ENCODE measurements at places on chromosomes 16 and 17.

DNA sequence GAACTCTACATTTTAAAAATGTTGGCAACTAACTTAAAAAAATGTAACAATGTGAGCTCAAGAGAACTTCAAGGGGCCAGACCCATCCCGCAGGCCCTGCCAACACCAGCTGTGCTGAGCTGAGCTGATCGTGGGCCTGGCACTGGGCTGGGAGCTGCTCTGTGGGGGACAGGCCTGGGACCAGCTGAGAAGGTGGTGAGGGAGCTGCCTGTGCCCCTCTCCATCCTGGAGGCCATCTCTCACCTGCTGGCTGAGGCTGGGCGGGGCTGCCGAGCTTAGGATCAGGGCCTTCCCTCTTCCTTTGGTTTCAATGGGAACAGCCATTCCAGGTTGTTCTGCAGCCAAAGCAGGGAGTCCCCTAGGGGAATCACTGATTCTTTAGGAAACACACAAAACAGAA is 58.2 kb downstream of the IL21R start:
- no peak for DNase-seq

- DNase-seq = no peak
Observed at GRCh38 chr16:14464796-14465195, 165.3 kb downstream of the PARN start.

GRCh38 chr16:1949507-1949906 is 5.0 kb downstream of the RPL3L start:
- no peak for DNase-seq

- DNase-seq = no peak
Observed at GRCh38 chr17:1933875-1934715, 91.0 kb downstream of the RTN4RL1 start.

GRCh38 chr17:31442276-31442675 is 50.8 kb downstream of the RAB11FIP4 start:
- DNase-seq = no peak

GRCh38 chr17:1190751-1191331 is 11.1 kb upstream of the ABR start:
- DNase-seq = no peak

- no peak for DNase-seq
Observed at GRCh38 chr17:48031966-48032365, 5.6 kb downstream of the COPZ2 start.

DNA sequence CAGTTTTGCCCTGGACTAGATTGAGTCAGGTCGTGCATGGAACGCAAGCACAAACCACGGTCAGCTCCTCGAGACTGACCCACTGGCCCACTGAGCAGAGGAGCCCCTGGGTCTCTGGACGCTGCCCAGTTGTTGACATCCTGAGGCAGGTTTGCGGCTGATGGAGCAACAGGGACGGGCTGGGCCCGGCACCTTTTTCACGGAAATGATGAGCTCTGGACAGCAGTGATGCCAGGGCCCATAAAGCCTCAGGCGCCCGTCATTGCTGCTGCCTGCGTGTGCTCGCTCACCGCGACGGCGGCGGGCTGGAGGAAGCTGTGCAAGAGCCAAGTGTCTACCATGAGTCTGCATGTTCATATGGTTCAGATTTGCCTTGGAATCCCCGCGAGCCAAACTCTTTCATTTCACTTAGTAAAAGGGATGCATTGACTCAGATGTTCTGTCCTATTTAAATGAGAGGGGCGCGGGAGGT is 30.8 kb upstream of the CRISPLD2 start:
- no peak for DNase-seq

DNA sequence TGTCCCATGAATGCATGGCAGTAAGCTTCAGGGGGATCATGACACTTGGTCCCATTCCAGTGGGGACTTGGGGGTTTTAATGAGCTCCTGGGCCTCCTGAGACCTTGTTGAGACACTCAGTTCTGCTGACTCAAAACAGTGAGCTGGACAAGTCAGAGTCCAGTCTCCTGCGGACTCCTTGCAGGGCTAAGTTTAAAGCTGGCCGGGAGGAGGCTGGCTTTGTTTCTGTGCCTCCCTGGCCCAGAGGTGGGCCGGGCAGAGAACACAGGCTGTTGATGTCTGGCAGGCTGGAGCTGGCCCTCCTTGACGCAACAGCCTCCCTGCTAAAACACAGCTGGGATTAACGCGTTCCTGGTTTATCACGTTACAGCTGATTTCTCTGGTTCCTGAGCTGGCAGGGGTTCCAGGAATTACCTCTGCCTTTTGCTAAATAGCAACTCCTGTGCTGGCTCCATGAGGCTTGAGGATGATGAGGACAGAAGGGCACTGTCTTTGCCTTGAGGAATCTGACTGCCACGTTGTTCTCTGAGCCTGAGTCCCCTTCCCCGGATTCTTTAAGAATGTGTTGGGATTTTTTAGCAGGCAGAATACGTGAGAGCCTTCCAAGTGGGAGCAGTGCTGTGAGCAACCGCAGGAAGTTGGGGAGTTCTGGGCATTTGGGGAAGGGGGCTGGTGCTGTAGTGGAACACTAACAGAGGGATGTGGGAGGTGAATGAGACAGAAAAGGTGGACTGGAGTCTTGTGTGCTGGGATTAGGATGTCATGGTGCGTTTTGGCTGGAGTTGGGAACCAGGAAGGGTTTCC is 2.0 kb downstream of the GPT2 start:
- DNase-seq = no peak

DNA sequence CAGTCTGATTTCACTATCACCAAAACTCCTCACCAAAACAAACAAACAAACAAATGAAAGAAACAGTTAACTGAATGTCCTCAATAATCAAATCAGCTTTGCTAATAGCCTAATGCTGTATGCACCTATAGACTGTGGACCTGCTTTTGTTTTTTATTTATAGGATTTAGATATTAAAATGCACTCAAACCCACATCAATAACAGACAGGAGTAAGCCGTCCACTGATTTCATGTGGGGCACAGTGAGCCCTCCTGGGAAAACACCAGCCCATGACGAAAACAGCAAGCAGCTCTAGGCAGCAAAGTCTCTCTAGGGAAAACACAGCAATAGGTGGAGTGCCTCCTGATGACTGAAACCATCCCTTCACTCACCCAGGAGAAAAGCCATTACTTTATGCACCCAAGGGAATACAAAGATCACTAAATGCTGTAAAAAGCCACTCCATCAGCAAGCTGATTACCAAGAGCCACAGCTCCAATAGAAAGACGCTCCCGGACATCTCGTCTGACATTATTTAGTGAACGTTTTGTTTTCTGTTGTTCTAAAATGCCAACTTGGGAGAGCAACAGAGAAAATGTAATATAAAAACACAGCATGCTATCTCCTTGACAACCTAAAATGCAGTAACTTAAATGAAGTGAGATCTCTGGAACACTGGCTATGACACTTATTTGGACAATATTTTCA is 47.8 kb downstream of the ANKFY1 start:
- DNase-seq = no peak

- peak; percentile 59 for DNase-seq
Observed at GRCh38 chr17:74972107-74972972, at the start of gene HID1. Gene HID1 (minus strand): TSS chr17:74972759. CDS start chr17:74972656, 103 bp downstream.

DNA sequence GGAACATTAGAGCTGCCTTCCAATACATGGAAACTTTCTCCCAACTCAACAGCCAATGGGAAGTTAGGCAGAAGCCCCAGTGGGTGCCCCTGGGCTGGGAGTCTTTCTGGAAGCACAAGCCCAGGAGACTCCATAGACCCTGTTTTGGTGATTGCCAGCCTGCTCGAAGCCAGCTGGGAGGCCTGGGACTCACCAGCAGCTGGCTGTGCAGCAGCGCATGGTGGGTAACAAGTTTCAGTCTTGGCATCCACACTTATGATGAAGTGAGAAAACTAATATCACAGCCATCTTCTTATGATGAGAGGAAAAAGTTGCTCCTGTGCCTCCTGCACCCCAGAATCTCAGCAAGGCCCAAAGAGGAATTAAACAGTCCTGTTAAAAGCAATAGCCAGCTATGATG is 522.5 kb upstream of the CDH5 start:
- no peak for DNase-seq

DNA sequence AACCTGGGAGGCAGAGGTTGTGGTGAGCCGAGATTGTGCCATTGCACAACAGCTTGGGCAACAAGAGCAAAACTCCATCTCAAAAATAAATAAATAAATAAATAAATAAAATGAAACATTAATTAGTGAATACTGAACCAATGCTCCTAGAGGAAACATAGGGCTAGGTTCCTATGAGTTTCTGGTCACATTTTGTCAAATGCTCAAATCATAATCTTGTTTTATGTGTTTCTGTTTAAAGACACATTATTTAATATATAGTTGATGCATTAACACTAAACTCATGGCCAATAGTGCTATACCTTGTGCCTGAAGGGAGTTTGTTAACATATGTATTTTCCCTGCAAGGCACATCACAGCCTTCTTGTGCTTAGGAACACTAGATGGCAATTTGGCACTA is 66.8 kb downstream of the HS3ST3A1 start:
- no peak for DNase-seq

- no peak for DNase-seq
Observed at GRCh38 chr16:14070555-14070876, 603 bp upstream of the MRTFB start.

DNA sequence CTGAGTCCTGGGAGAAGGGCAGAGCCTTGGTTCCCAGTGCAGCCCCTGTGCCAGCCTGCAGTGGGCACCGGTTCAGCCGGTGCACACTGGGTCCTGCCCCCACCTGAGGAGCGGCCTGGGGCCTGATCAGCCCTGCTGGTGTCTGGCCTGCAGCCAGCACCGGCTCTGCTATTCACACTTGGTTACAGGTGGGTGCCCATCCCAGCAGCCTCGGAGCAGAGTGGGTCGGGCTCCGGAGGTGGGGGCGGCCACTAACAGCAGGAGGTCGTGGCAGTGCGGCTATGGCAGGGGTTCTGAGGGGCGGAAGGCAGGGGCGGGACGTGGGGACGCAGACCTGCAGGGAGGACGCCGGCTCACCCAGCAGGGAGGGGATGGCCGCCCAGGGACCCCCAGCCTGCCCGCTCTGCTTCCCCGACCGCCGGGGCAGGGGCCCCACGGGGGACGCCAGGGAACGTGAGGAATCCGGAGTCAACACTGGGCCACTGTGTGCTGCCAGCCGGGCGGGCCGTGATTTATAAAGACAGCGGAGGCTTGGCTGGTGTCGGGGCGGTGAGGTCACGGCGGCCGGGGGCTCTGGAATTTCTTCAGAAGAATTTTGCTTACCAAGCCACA is 20.3 kb downstream of the METRNL start:
- no peak for DNase-seq

DNA sequence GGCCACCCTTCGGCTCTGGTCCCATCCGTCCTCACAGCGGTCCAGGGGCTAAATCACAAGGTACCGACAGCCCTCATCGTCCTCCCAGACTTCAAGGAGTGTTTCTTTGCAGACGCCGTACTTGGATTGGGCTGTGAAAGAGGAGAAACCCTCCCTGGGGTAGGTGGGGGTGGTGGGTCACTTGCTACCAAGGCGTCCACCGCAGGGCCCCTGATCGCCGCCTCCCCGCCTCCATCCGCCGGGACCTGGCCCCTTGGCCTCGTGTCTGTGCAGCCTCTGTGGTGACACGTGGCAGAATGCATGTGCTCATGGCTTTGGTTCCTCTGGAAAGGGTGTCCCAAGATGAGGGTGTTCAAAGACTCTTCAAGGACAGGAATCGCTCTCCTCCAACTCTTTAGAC is 151.4 kb downstream of the BANP start:
- DNase-seq = no peak

GRCh38 chr17:43667506-43667905 is 5.8 kb upstream of the MEOX1 start:
- DNase-seq = no peak

All from stimulated activated effector memory CD8-positive, alpha-beta T cell treated with anti-CD3 and anti-CD28 coated beads, Interleukin-12 subunit alpha, Interleukin-12 subunit beta, amount 100 ng/mL, for 72 hours (primary cell).